ENCODE measurements at places on chromosomes 16 and 17. TPM values are rescaled to one million over a fixed set of nuclear protein-coding genes. Genes with fewer than 3 reads are reported as not detected.

Gene TEKT5
- total RNA-seq, result not detected

Gene KRTAP17-1
- total RNA-seq, result not detected

Gene TAT
- not detected for total RNA-seq

Gene NPIPA2
- total RNA-seq, result 2.5 TPM

Gene PIPOX
- 8.4 TPM for total RNA-seq

Gene PITPNM3
- 46.5 TPM for total RNA-seq

Gene OTOP3
- not detected for total RNA-seq

Gene SPEM2
- not detected for total RNA-seq

Gene C16orf92
- not detected for total RNA-seq

Gene MAPK7
- 26.3 TPM for total RNA-seq

Gene GALK1
- 22.4 TPM for total RNA-seq

Gene VTN
- total RNA-seq, result under 0.01 TPM

Gene UTS2R
- not detected for total RNA-seq

Gene ABCA10
- total RNA-seq, result 2.5 TPM

Gene DNAJA2
- 68.2 TPM for total RNA-seq

Gene ATP1B2
- 1.8 TPM for total RNA-seq

Gene SLC5A11
- total RNA-seq, result not detected

Gene ITPRIPL2
- total RNA-seq, result 56.1 TPM

Gene ITGAD
- total RNA-seq, result not detected

Gene ABCC6
- total RNA-seq, result 0.17 TPM

Gene LGALS9C
- 0.23 TPM for total RNA-seq

Gene PIK3R5
- total RNA-seq, result 7.0 TPM

Gene NPIPA5
- 12.0 TPM for total RNA-seq

Gene CACNG5
- total RNA-seq, result not detected

Gene MPP3
- 5.0 TPM for total RNA-seq

Gene PRSS33
- not detected for total RNA-seq

Gene NPIPA8
- total RNA-seq, result not detected

Gene FA2H
- total RNA-seq, result 0.50 TPM

Gene PTGES3L
- total RNA-seq, result 18.3 TPM

Gene ZPBP2
- total RNA-seq, result not detected

Gene BOLA2B
- total RNA-seq, result 43.4 TPM

Gene MGAT5B
- total RNA-seq, result 0.40 TPM

Gene ZP2
- not detected for total RNA-seq

Gene TLCD3A
- 10.8 TPM for total RNA-seq

Gene TRAP1
- 44.0 TPM for total RNA-seq

Gene RTN4RL1
- total RNA-seq, result 0.52 TPM

Gene NPW
- total RNA-seq, result not detected

Gene CCDC200
- total RNA-seq, result not detected

Gene CD300LF
- not detected for total RNA-seq

Gene UBALD2
- total RNA-seq, result 13.3 TPM

Gene MYH3
- total RNA-seq, result 2.0 TPM

Gene MYBBP1A
- total RNA-seq, result 45.4 TPM

Gene OR3A3
- not detected for total RNA-seq

Gene TBC1D3G
- total RNA-seq, result not detected

Gene SLFN12L
- 0.52 TPM for total RNA-seq

Gene RNF222
- total RNA-seq, result not detected

Gene CCL15
- not detected for total RNA-seq

Gene ANKFN1
- total RNA-seq, result not detected

Gene STH
- total RNA-seq, result not detected

Gene HBZ
- not detected for total RNA-seq

Gene ALOX15
- total RNA-seq, result not detected

Gene ZNF19
- total RNA-seq, result 3.3 TPM

Gene C16orf96
- total RNA-seq, result not detected

Gene CLEC19A
- total RNA-seq, result not detected

Gene CA4
- 8.3 TPM for total RNA-seq

Gene CA5A
- not detected for total RNA-seq

Gene CNGB1
- 0.97 TPM for total RNA-seq

Gene ZNF652
- total RNA-seq, result 79.3 TPM

Gene TANC2
- total RNA-seq, result 21.3 TPM
